ENCODE measurements at places on chromosomes 1 and 21.

DNA sequence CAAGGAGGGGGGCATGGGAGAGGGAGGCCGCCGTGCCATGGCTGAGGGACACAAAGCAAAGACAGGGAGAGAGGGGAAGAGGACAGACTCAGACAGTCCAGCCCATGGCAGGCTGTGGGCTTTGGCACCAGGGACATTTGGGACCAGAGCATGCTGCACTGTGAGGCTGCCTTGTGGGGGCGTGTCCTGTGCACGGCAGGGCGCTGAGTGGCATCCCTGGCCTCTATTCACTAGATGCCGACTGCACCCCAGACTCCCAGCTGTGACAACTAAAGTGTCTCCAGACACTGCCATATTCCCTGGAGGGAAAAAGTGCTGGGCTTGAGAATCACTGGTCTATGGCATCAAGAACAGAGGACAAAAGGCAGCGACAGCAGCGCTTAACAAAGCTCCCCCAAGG, 18.6 kb upstream of the PRDM15 start:
- no peak for DNase-seq

- DNase-seq, result peak; percentile 53
Measured at GRCh38 chr1:244353551-244354091, 98.1 kb downstream of the ADSS2 start.

GRCh38 chr1:172674831-172675613, 16.1 kb downstream of the FASLG start:
- DNase-seq, result no peak

GRCh38 chr1:51575406-51576084, 41.3 kb upstream of the OSBPL9 start:
- no peak for DNase-seq

DNA sequence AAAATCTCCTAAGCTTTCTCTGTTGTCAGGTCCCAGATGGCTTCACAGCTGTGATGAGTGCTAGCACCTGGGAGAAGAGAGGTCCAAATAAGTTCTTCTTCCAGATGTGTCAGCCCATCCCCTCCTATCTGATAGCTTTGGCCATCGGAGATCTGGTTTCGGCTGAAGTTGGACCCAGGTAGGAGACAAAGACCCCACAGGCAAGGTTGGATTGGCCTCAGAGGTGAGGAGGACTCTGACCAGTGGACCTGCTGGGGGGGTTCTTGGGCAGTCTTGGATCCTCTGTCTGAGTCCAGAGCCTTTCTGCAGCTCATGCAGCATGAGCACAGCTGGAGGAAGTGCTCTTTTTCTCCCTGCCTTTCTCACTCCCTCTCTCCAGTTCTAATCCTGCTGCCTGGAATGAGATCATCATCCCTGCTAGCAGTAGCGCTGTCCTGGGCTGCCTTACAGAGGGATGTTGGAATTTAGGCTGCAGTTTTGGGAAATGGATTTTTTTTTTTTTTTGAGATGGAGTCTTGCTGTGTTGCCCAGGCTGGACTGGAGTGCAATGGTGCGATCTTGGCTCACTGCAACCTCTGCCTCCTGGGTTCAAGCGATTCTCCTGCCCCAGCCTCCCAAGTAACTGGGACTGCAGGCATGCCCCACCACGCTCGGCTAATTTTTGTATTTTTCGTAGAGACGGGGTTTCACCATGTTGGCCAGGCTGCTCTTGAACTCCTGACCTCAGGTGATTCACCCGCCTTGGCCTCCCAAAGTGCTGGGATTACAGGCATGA, 7.1 kb downstream of the RNPEP start:
- no peak for DNase-seq

DNA sequence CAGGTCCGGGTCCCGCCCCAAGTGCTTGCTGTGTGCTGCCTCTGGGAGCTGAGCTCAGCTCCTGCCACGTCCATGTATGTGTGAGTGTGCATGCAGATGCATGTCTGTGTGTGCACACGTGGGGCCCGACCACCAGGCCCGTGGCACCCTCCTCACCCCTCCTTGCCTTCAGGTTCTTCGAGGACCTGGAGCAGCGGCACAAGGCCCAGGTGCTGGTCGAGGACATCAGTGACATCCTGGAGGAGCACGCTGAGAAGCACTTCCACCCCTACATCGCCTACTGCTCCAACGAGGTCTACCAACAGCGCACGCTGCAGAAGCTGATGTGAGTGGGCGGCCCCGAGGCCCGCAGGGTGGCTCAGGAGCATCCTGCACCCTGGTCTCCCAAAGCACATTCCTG, 18.4 kb downstream of the ARHGEF16 start:
- DNase-seq, result no peak

- no peak for DNase-seq
Measured at GRCh38 chr1:27876341-27877114, 4.2 kb downstream of the THEMIS2 start.

GRCh38 chr1:220983877-220984635, 104.8 kb downstream of the HLX start:
- DNase-seq, result no peak

- DNase-seq, result no peak
Measured at GRCh38 chr1:36123356-36123755, 1.7 kb downstream of the COL8A2 start.

- DNase-seq, result peak; percentile 51
Measured at GRCh38 chr1:165645654-165646366, 14.8 kb downstream of the MGST3 start.

- no peak for DNase-seq
Measured at GRCh38 chr1:64750875-64751274, 6.0 kb downstream of the RAVER2 start.

- DNase-seq, result no peak
Measured at GRCh38 chr1:174209347-174210187, 50.2 kb downstream of the RABGAP1L start.

- DNase-seq, result no peak
Measured at GRCh38 chr1:165539908-165540307, 3.9 kb upstream of the LRRC52 start.

- DNase-seq, result no peak
Measured at GRCh38 chr1:230282157-230282556, 144.0 kb downstream of the PGBD5 start.

DNA sequence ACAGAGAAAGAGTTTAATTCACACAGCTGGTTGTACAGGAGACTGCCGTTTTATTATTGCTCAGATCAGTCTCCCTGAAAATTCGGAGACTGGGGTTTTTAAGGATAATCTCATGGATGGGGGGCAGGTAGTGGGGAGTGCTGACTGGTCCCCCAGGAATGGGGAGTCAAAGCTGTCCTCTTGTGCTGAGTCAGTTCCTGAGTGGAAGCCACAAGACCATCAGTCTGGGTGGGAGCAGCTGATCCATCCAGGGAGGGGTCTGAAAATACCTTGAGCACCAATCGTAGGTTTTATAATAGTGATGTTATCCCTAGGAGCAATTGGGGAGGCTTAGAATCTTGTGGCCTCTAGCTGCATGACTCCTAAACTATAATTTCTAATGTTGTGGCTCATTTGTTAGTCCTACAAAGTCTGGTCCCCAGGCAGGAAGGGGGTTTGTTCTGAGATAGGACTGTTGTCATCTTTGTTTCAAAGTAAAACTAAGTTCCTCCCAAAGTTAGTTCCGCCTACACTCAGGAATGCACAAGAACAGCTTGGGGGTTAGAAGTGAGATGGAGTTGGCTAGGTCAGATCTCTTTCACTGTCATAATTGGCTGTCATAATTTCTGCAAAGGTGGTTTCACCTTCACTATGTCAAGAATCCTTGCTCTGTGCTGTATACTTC, 50.3 kb downstream of the TRAF5 start:
- DNase-seq, result no peak

- no peak for DNase-seq
Measured at GRCh38 chr1:211601982-211602670, 23.2 kb upstream of the SLC30A1 start.

GRCh38 chr1:59900640-59901039, 25.9 kb downstream of the CYP2J2 start:
- DNase-seq, result no peak

DNA sequence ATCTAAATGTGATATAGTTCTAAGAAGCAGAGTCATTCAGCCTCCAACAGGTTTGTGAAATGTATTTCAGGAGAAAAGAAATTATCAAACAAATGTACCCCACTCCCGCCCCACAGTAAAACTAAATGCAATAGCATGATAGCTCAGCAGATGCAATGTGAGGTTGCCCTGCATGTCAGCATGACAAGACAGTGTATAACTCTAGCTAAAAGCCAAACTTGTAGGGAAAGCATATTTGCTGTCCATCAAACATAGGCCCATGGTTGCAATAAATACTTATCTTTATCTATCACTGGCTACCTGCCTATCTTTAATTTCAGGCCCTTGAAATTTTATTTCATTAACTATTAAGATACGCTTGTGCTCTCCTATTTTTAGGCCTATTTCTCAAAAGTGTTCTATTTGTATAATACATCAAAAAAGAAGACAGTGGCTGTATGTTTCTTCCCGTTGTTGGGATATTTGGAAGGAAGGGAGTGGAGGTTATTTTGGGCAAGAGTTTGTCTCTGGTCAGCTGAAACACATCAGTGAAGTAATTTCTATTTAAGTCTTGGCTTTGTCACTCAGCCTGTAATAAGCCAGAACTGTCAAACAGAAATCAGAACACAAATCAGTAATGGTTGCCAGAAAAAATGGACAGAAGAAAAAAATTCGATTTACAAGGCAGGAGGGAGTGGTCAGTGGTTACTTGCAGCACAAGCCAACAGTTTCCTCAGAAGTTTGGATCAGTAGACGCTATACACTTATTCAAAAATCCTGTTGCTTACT, 307.4 kb upstream of the ADGRL2 start:
- no peak for DNase-seq

GRCh38 chr1:164589408-164589807, 30.4 kb downstream of the PBX1 start:
- no peak for DNase-seq

DNA sequence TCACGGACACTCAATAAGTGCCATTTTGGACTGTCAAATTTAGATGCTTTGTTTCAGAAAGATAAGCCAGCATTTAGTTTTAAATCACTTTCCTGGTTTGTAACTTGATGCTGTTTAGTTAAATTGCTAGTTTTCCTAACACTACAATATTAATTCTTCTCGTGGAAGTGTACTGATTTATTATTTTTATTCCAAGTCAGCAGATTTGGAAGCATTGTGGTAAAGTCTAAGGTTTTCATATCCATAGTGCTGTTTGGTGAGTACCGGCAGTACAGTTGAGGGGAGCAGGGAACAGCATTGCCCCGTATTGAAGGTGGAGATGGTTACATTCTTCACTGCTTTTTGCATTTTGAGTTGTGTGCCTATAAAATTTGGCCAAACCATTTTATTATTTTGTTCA, 36.3 kb downstream of the S100B start:
- no peak for DNase-seq

GRCh38 chr1:108852221-108852975, 4.5 kb downstream of the AKNAD1 start:
- DNase-seq, result no peak

- DNase-seq, result no peak
Measured at GRCh38 chr1:15362737-15363128, 47.0 kb upstream of the EFHD2 start.

- DNase-seq, result no peak
Measured at GRCh38 chr1:225816643-225817538, 7.0 kb downstream of the EPHX1 start.

DNA sequence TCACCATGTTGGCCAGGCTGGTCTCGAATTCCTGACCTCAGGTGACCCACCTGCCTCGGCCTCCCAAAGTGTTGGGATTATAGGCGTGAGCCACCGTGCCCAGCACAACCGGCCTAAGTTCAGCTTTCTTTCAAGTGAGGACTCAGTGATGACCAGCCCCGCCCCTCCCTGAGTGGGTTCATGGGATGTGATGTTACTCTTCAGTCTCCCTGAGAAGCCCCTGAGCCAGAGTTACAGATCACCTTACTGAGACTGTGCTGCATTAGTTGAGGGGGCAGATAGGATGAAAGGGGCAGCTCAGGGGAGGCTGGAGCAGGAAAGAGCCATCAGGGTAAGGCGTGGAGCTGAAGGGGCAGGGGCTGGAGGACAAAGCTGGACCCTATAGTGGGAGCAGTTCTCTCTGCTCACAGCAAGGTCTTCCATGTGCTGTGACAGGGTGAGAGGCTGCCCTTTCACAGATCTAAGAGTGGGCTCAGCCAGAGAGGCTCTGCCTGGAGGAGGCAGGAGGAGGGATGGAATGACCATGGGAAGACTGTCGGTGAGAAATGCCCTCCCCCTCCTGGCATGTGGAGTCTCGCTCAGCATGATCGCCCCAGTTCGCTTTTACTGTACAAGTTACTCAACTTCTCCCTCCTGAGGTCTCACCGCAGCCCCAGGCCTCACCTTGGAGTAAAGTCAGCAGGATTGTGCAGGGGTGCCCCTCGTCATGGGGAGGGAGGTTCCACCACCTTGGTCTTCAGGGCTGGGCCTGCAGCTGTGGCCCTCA, 13.4 kb downstream of the SH2D2A start:
- DNase-seq, result no peak

DNA sequence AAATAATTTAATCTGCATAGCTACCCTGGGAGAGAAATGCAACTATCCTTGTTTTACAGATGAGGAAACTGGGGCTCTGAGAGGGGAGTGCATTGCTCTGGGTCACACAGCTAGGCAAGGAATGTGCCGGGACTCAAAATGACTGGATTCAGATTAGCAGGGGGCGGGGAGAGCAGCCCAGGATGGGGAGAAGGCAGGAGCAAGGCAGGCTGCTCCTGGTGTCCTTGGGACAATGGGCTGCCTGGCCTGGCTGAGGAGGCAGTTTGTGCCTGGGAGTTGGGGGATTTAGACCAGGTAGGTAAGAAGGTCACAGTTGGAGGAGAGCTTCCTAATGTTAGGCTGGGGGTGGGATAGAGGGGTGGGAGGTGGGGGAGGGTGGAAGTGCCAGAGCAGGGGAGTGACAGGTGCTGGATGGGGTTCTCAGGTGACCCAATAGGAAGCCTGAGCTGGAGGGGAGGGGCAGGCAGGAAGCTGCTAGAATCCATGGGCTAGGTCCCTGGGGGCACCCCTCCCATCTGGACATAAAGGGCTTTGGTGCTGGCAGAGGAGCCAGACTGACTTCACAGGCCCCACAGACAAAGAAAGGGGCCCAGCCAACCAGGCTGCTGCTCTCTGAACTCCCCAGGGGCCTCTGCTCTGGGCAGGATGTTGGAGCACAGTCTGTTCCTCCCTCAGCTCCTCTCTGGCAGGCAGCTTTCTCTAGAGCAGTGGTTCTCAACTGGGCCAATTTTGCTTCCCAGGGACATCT, 29.0 kb downstream of the TRIM62 start:
- no peak for DNase-seq

DNA sequence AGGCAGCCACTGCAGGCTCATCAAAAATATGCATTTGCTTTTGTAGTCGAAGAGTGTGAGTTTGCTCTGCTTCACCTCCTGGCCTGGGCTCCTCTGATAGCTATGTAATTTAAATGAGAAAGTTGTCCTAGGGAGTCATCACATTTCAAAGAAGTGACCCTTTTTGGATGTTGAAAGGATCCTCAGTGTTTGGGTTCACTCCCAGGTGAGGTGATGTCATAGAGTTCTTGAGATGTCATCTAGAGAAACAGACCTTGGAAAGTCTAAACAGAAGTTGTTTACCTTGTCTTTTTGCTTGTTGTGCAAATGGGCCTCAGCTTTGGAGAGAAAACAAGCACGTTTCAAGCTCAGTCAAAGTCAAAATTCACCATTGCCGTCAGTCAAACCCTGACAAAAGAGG, 92.0 kb upstream of the BARHL2 start:
- DNase-seq, result no peak

DNA sequence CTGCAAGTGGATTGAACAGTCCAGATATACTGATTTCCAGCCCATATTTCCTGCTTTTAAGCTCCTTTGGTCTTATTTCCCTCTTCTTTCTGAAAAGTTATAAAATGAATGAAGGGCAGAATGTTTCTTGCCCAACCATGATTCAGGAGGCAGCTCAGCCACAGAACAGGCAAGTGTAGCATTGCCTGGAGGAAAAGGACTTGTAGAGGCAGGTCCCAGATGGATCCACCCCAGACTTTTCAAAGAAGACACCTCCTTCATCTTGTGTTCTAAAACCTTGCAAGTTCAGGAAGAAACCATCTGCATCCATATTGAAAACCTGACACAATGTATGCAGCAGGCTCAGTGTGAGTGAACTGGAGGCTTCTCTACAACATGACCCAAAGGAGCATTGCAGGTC, at the start of gene CLCA2:
TSS of gene CLCA2 (plus strand) at position 299 of the 400 bp plus-strand sequence. CDS start at position 376, 77 bp downstream.
- no peak for DNase-seq

Measured in activated CD8-positive, alpha-beta memory T cell treated with anti-CD3 and anti-CD28 coated beads, Interleukin-2, amount 10 ng/mL, durations not matched to agents 7 days and 5 days (primary cell).